ENCODE measurements at places on chromosomes 6 and 20. TPM values are rescaled to one million over a fixed set of nuclear protein-coding genes. Genes with fewer than 3 reads are reported as not detected.

DNA sequence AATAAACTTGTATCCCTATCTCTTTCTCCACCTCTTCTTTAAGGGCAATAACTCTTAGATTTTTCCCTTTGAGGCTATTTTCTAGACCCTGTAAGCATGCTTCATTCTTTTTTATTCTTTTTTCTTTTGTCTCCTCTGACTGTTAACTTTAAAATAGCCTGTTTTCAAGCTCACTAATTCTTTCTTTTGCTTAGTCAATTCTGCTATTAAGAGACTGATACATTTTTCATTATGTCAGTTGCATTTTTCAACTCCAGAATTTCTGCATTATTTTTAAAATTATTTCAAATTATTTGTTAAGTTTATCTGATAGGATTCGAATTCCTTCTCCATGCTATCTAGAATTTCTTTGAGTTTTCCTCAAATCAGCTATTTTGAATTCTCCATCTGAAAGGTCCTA, 84.0 kb downstream of the CFAP61 start:
- H3K27ac ChIP-seq, result no peak overlapping the region
- DNase-seq, result no peak
- no peaks in the 10 kb centered on the region for H3K36me3 ChIP-seq
- no peak overlapping the region for H3K4me3 ChIP-seq

- H3K27me3 ChIP-seq, result no peaks in the 10 kb centered on the region
- H3K36me3 ChIP-seq, result no peaks in the 10 kb centered on the region
- no peak overlapping the region for H3K4me3 ChIP-seq
- no peak overlapping the region for H3K27ac ChIP-seq
Observed at GRCh38 chr6:42091718-42092023, 41.3 kb downstream of the TAF8 start.

DNA sequence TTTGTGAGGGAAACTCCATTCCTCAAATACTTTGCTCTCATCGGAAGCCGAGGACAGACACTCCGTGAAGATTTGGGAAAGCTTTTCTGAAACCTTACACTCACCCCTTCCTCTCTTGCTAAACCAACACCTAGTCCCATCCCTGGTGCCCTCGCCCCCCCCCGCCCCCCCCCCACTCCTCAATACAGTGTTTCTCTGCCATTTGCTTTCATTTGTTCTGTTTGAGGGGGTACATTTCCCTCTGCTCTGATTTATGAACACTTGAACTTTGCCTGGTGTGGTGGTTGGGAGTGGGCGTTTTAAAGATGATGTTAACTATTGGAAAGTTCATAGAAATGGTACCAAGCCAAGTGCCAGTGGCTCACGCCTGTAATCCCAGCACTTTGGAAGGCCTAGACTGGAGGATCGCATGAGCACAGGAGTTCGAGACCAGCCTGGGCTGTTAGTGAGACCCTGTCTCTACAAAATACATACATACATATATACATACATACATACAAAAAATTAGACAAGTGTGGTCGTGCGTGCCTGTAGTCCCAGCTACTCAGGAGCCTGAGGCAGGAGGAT, 1.1 kb downstream of the RAB32 start:
- no peak for DNase-seq
- H3K4me1 ChIP-seq, result no peaks in the 10 kb centered on the region
- H3K27me3 ChIP-seq, result no peaks in the 10 kb centered on the region
- H3K36me3 ChIP-seq, result no peaks in the 10 kb centered on the region
- H3K27ac ChIP-seq, result peak overlapping the region; percentile 65
- peak overlapping the region; percentile 67 for H3K4me3 ChIP-seq

DNA sequence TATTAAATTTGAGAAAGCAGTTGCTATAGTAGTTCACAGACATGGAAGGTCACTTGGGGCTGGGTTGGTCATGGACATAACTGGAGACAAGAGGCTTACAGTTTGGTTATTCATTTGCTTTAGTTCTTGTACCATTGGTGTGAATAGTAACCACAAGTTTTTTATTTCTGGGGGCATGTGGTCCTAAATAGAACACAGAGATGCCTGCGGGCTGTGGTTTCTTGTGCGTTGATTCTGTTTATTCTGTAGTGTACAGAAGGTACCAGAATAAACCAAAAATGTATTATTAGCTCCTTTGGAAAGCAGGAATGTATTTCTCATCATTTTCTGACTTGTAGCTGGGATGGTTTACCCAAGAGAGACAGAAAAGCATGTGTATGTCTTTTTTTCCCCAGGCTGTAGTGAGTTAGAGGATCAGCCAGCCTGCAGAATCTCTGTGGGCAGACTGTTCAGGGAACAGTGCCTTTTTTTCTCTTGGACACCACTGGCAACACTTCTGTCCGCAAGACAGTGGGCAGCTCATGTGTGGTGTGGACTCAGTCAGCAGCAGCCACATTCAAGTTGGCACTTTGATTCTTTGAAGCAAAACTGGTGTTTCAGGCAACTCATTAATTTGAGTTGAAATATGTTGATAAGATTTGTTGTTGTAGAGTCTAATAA, 122.1 kb downstream of the LRRC1 start:
- peaks cover 11% of the 10 kb centered on the region for H3K36me3 ChIP-seq
- no peak for DNase-seq
- H3K27me3 ChIP-seq, result no peaks in the 10 kb centered on the region
- no peak overlapping the region for H3K27ac ChIP-seq

GRCh38 chr6:101544286-101544685, 150.8 kb downstream of the GRIK2 start:
- H3K4me3 ChIP-seq, result no peak overlapping the region
- H3K36me3 ChIP-seq, result no peaks in the 10 kb centered on the region
- no peaks in the 10 kb centered on the region for H3K27me3 ChIP-seq
- H3K27ac ChIP-seq, result no peak overlapping the region
- no peak for DNase-seq

DNA sequence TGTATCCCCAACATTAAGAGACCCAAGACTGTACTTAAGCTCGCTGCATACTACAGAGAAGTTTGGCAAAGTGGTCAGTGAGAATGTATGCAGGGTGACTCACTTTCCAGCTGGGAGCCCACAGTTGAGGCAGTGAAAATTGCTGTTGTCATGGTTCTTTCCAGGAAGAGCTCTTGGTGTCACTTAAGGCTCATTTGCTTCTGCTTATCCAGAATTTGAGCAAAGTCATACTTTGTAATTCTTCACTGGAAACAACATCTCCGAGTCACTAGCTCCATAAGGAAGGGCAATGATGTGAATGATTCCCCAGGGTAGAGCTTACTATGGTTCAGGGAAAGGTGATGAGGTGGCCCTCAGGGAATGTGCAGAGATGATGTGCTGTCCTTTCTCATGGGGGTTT, 65.4 kb upstream of the FBXL4 start:
- no peaks in the 10 kb centered on the region for H3K4me1 ChIP-seq
- no peaks in the 10 kb centered on the region for H3K36me3 ChIP-seq
- DNase-seq, result no peak
- no peaks in the 10 kb centered on the region for H3K27me3 ChIP-seq

- H3K4me3 ChIP-seq, result no peak overlapping the region
- H3K27me3 ChIP-seq, result no peaks in the 10 kb centered on the region
- no peaks in the 10 kb centered on the region for H3K4me1 ChIP-seq
- no peak overlapping the region for H3K27ac ChIP-seq
- peak; percentile 28 for DNase-seq
Observed at GRCh38 chr6:35543459-35544193, 30.9 kb upstream of the TULP1 start.

DNA sequence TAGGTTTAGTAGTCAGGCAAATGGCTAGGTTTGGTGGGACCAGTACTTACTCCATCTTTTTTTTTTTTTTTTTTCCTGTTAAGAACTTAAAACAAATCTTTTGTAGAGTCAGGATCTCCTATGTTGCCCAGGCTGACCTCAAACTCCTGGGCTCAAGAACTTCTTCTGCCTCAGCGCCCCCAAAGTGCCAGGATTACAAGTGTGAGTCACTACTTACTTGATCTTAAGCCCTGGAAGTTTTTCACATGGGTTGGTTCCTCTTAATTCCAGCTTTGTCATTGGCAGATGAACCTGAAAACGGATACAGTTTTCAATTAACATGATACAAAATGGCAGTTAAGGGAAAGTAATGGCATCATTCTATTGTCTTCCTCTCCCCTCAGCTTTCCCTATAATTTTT, 179.4 kb upstream of the JAG1 start:
- H3K27me3 ChIP-seq, result no peaks in the 10 kb centered on the region
- no peak for DNase-seq
- no peaks in the 10 kb centered on the region for H3K36me3 ChIP-seq
- no peaks in the 10 kb centered on the region for H3K4me1 ChIP-seq

DNA sequence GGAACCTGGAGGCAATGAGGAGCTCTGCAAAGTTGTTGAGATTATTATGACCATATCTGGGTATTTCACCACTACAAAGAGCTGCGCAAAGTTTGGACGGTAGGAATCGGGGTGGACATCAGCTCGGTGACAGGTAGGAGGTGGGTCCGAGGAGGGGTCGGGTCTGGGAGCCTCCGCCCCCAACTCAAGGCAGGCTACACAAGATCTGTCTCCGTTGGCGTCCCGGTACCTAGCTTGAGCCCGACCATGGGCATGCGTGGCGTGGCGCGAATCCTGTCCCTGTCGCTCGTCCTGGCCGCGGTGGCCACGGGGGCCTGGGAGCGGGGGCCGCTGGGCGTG, 40.2 kb upstream of the ZNFX1 start:
- no peak for DNase-seq
- H3K4me1 ChIP-seq, result no peaks in the 10 kb centered on the region
- H3K27ac ChIP-seq, result no peak overlapping the region

The DEFB128 gene
- total RNA-seq, result not detected

The TRERF1 gene
- total RNA-seq, result 2.7 TPM

The TBC1D32 gene
- 7.5 TPM for total RNA-seq

The KIF13A gene
- 89.2 TPM for total RNA-seq

The MUC21 gene
- not detected for total RNA-seq

The LINC00237 gene
- not detected for total RNA-seq

The SENP6 gene
- total RNA-seq, result 147 TPM

The GPR6 gene
- not detected for total RNA-seq
